ENCODE measurements at places on chromosomes 11 and 22.

- no peak for DNase-seq
Observed at GRCh38 chr22:49587421-49587820, 240.3 kb downstream of the BRD1 start.

DNA sequence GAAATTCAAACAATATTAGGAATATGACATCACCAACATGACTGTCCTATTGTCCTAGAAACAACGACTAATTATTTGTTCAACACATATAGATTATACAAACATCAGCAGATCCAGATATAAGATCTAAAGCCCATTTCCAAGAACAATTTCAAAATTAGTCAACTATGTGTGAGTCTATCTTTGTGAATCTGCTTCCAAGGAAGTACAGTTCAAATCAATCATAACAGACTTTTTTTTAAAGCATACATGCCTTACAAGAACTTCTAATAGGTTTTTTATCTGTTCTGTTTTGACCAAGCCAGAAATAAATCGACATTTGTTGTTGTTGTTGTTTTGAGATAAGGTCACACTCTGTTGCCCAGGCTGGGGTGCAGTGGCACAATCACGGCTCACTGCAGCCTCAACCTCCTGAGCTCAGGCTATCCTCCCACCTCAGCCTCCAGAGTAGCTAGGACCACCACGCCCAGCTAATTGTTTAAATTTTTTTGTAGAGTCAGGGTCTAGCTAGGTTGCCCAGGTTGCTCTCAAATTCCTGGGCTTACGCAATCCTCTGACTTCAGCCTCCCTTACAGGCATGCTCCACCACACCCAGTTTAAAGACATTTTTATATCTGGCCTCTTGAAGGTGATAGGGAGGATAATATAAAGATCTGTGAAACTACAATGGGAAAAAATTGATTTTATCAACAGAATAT is 54.8 kb downstream of the DENND5A start:
- DNase-seq: no peak

- DNase-seq: no peak
Observed at GRCh38 chr11:117877120-117877784, 794 bp upstream of the FXYD6 start.

- DNase-seq: no peak
Observed at GRCh38 chr22:43154887-43155536, 3.7 kb downstream of the TSPO start.

DNA sequence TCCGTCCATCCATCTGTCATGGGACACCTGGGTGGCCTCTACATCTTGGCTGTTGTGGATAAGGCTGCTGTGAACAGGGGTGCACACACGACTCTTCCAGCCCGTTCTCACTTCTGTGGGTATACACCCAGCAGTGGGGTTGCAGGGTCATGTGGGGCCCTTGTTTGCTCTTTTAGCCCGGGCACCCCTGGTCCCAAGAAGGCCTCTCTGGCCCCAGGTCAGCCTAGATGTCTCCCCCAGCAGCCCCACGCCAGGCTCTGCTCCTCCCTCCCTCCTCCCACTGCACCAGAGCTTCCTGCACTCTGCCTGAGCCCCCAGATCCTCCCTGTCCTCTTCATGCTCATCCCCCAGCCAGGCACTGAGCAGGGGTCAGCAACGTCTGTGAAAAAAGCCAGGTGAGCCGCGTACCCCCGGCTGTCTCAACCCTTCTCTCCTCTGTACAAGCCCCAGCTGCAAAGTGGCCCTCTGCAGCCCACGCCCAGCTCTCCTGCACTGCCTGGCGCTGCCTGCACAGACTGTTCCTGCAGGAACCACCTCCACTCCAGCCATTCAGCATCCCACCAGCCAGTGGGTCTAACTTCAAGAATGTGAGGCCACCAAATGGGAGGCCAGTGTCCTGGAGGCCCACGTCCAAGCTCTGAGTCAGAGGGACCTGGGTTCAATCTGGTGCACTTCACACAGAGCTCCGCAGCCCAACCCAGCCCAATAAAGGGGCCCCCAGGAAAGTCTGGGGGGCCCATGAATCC is 1508.9 kb downstream of the BRD1 start:
- DNase-seq: no peak

GRCh38 chr11:72249961-72250360 is 6.0 kb upstream of the PHOX2A start:
- no peak for DNase-seq

DNA sequence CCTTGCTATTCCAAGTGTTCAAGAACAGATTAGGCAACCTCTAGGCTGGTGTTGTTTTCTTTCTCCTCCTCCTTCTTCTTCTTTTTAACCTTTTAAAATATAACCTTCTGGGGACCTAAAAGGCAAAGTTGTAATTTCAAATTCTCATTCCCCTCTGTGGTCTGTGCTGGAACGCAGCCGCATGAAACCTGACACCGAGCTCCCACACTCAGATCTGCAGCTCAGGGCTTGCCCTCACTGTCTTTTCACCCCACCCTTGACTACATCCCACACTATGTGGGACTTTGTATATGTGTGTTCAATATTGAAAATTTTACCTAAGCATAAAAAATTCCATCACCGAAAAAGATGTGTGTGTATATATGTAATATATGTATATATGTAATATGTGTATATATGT is 62.0 kb upstream of the ARHGAP42 start:
- no peak for DNase-seq

- no peak for DNase-seq
Observed at GRCh38 chr11:31870609-31871309, 59.6 kb upstream of the PAX6 start.

GRCh38 chr22:46105494-46106278 is 44.6 kb upstream of the PPARA start:
- DNase-seq: no peak

DNA sequence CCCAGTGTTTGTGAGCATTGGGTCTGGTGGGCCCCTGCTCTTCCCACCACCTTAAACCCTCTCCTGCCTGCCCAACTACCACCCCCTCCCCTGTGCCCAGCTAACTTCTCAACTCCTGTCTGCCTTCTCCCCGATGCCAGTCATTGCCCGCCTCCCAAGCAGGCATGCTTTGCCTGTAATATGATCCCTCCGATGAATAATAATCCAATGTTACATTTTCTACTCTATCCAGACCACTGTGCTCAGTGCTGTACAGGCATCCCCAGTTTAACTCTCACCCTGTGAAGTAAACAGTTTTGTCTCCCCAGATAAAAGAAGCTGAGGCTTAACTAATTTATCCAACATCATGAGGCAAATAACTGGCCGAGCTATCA is 35.5 kb upstream of the OLFML1 start:
- DNase-seq: no peak

DNA sequence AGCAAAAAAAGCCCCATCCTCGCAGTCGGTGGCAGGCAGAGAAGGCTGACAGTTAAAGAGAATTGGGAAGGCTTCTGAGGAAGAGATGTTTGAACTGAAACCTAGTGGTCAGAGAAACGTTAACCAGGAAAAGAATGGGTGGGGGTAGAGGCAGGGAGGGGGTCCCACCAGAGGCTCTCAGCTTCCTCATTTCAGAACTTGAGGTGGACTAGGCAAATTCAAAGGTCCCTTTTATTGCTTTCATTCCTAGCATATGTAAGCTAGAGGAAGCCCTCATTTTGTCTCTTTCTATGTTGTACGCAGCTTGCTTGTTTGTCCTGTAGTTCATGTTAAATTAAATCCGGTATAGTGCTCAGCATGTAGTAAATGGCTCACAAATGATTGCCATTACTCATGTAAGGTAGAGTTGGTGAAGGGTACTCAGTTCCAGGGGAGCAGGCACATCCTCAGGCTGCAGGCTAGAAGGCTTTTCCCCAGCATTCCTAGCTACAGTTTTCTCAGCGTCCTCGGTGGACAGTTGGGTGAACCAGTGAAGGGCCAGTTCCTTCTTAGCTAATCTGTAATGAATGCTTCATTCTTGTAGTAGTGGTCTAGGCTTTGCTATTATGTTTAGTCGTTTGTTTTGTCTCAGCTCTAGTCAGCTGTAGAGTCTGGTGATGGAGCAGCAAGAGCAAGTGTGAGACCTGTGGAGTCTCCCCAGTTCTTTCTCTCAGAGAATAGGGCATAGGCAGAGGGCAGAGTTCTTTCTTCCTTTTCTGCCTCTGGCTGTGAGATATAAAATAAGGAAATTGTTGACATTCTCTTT is 58.6 kb downstream of the UVRAG start:
- DNase-seq: no peak

- no peak for DNase-seq
Observed at GRCh38 chr11:130979386-130979972, 63.2 kb upstream of the SNX19 start.

GRCh38 chr11:4416306-4416705 is 22.8 kb upstream of the TRIM21 start:
- DNase-seq: no peak

GRCh38 chr11:122319691-122320620 is 203.9 kb upstream of the BLID start:
- no peak for DNase-seq

- DNase-seq: no peak
Observed at GRCh38 chr11:15738931-15739330, 617.4 kb downstream of the SOX6 start.

GRCh38 chr11:10807493-10808234 is 1.1 kb downstream of the EIF4G2 start:
- peak; percentile 14 for DNase-seq

GRCh38 chr11:115321605-115322289 is 182.5 kb downstream of the CADM1 start:
- DNase-seq: no peak

- DNase-seq: peak; percentile 79
Observed at GRCh38 chr22:46150034-46150654, at the start of gene PPARA. Gene PPARA (plus strand): TSS chr22:46150526. CDS start chr22:46198384, 47,858 bp downstream.

All from stimulated activated CD4-positive, alpha-beta T cell treated with anti-CD3 and anti-CD28 coated beads, Interleukin-1b, Interleukin-23, amount 100 ng/mL, for 1 hour (primary cell).